ENCODE measurements at places on chromosomes 5 and 9.

GRCh38 chr5:15533129-15533893 lies 33.3 kb downstream of the FBXL7 start:
- no peak for DNase-seq

DNA sequence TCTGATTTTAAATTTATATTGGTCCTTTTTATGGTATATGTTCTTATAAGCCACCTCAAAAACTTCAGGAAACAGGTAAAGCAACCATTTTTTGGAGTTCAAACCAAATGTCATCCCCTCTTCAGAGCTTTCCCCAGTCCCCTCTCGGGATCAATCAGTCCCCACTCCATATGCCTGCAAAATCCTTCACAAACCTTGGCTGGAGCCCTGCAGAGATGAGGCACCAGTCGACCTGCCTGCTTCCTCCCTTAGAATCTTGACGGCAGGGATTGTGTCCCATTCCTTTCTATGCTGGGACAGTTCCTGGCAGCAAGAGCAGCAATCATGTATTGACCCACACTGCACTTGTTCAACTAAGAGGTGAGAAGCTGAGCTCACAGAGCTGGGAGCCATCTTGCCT lies 22.6 kb downstream of the B4GALT1 start:
- no peak for DNase-seq

- DNase-seq, result no peak
Measured at GRCh38 chr5:168525856-168526255, 3.2 kb upstream of the FBLL1 start.

- no peak for DNase-seq
Measured at GRCh38 chr5:172902497-172903472, 56.4 kb upstream of the RPL26L1 start.

- no peak for DNase-seq
Measured at GRCh38 chr5:17412760-17413671, 85.0 kb upstream of the TAF11L2 start.

DNA sequence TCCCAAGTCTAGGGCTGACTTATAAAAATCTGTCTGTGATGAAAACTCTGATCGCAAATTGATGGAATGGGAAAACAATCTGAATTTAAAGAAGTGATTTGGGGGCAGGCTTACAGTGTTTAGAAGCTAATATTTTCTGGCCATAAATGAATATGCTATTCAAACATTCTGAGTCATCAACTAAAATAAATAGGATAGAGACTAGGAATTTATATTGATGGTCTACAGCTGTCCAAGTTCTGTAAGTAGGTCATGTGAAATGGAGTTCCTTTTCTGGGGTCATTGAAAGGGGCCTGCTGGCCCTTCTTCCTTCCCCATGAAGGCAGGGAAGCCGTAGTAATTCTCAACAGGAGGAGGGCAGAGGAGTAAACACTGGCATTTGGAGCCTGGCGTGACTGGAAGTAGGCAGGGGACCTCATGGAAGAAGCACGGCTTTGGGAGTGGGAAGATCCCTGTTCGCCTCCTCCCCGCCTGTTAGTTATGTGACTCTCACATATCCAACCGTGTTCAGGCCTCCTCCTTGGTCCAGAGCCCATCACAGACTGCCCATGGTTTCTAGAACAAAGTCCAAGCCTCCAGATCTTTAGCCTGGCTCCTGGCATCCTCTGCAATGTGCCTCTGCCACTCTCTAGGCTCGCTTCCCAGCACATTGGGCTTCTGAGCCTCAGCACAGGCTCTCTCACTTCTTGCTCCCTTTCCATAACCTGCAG lies 31.7 kb downstream of the ALG2 start:
- no peak for DNase-seq

- no peak for DNase-seq
Measured at GRCh38 chr9:99181621-99182020, 40.1 kb downstream of the ALG2 start.

DNA sequence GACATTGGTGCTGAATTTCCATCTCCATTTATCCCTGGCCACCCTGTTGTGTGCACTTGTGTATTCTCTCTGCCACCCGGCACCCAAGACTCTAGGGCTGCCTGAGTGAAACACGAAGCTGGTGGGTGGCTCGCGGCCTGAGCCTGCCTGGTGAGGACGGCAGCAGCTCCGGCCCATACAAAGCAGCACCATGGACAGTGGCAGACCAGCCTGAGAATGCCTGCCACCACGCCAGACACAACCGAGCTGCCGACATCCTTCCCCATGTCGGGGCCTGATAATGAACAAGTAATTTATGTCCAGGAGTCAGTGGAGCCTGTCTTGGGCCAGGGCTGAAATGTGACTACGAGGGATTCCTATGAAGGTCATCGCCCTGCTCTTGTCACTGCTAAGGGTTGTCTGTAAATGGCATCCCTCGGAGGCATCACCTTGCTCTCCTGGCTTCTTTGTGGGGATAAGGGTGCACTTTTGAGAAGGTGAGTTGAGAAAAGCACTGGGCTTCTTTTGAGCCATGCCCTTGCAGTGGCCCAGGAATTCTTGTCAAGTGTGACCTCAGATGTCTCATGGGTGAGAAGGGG lies 175.7 kb downstream of the MELK start:
- DNase-seq, result no peak

All from activated T-helper 9 cell treated with anti-CD3 and anti-CD28 coated beads, Interleukin-2, amount 50 U/mL, for 16 hours (primary cell).